ENCODE measurements at places on chromosomes 6 and 20.

DNA sequence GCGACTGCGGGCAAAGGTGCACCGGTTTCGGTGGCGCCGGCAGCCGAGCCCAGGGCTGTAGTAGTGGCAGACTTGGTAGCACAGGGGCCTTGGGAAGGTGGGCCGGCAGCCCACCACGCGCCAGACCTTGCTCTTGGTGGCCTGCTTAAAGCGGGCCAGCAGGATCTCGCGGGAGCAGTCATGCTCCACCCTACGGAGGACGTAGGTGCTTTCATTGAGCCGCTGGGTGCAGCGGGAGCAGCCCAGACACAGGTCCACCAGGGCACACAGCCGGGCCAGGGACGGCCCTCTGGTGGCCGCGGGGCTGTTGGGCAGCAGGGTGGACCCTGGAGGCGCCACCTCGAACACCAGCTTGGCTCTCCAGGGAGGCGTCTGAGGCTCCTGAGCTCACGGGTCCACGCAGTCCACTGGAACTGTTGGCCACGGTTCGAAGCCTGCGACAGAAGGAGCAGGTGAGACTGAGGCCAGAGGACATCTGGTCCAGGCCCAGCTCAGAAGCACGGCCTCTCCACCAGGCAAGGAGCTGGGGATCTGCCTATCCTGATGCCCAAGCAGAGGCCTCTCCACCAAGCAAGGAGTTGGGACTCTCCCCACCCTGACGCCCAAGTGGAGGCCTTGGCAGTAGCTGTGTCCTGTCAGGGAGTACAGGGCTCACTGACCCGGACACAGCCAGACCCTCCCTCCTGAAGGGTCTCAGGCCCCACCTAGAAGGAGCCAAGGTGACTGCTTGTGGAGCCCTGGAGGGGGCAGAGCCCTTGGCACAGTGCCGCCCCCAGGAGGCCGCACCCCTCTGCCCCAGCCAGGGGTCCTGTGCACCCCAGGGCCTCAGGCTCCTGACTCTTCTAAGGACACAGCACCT lies 1.0 kb downstream of the HELZ2 start:
- DNase-seq = no peak

DNA sequence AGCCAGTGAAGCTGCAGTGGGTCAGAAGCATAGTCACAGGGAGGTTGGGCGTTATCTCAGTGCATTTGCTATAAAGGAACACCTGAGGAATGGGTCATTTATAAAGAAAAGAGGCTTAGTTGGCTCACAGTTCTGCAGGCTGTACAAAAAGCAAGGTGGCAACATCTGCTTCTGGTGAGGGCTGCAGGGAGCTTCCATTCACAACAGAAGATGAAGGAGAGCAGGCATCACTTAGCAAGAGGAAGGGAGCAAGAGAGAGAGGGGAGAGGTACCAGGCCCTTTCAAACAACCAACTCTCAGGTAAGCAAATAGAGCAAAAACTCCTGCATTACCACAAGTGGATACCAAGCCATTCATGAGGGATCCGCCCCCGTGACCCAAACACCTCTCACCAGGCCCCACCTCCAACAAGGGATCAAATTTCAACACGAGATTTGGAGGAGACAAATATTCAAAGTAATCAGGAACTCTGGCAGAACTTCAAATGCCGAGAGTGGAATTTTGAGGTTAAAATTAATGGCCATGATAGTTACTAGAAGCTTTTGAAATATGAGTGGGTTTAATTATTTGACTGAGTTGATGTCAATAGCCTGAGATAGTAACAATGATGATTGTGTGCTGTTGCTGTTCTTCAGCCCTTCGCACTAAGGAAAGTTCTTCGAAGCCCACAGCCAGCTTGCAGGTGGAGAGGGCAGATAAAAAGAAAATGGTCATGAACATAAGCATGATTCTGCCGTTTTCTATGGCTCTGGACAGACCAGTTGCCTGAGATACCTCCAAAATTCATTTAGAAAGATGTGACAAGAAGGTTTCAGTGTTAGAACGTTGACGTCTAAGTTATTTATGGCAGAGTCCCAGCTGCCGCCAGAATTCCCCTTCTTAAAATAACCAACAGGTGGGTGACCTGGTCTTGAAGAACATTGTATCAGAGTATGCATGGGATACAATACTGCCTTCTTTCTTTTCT lies 55.3 kb upstream of the ADTRP start:
- DNase-seq = no peak

DNA sequence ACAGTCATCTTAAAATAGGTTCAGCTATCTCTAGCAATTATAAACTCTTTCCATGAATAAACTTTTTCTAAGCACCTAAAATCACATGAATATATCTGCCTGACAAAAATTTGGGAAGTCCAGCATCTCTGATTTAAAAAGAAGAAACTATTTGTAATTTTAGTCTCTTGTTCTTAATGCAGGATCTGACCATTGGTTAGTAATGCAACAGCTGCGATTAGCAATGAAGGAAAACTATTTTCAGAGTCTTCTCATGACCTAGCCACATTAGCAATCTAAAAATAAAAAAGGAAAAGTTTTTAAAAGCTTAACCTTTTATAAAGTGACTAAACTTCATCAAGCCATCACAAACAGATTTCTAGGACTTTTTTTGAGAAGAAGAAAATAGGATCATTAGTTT lies 97.5 kb downstream of the PTPRK start:
- no peak for DNase-seq

DNA sequence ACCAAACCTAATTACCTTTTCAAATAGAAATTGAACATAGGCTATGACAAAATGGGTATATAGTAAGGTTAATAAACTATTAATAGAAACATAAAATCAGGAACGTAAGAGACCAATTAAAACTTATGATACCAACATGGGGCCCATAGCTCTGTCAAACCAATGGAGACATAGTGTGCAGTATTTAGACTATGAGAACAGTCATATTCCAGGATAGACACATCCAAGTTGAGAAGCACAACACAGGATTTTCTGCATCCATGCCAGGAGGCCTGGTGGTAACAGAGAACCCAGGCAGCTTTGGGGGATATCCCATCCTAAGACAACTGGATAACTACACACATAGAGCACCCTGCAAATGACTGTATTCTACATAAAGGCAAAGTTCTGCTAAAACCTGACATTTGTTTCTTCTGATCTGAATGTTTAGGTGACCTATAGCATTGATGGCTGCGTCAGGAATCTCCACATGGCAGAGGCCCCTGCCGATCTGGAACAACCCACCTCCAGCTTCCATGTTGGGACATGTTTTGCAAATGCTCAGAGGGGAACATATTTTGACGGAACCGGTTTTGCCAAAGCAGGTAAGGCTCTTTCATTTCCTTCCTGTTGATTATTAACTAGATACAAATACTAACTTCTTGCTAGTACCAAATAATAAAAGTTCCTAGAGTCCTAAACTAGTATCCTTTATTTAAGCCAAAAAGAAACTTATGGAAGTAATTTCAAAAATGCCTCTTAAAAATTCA lies 202.7 kb downstream of the ARHGAP18 start:
- no peak for DNase-seq

DNA sequence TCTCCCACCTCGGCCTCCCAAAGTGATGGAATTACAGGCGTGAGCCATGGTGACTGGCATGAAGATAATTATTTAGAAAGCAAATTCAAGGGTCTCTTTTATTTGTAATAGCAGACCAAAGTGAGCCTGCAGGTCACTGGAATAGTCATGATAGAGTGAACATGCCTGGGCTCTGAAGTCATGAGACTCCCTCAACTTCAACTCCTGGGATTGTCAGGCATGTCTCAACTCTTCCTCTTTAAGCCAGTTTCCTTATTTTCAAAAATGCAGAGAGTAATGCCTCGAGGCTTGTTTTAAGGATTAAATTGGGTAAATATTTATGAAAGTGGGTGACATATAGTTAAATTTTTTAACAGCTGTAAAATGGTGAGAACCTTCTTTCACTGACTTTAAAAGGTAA lies 22.7 kb upstream of the HECA start:
- DNase-seq = no peak

- no peak for DNase-seq
These were observed 52.9 kb downstream of the STK4 start for GRCh38 chr20:45019027-45019761.

DNA sequence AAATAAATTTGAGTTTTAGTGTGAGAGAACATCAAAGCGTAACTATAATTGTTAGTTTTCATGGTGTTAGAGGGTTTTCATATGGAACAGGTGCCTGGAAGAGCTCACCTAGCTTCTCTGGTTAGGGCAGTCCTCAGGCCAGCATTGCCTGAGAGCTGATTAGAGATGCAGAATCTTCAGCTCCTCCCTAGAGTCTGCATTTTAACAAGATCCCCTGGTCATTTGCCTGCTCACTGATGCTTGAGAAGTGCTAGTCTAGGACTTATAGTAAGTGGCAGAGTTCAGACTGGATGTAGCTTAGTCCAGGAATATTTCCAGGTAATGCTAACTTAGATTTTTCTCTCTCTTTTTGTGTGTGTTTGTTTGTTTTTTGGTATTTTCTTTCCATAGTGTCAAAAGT lies 21.7 kb upstream of the SMIM26 start:
- DNase-seq = no peak

DNA sequence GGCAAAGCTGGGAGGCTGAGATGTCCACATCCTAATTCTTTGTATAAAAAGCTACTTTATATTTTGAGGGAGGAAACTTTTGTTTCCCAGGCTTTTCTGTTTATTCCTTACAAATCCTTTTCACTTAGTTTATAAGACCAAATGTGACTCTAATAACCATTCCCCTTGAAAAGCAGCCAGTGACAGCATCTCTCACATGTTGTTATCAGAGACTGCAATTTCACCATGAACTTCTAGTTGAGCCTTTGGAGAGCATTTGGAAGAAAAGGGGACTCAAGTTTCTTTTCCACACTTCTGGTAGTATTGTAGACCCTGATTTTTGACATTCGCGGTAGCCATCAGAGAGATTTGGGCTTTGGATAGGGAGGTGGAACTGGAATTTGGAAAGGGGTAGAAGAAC lies 215.8 kb downstream of the RNF144B start:
- DNase-seq = no peak

DNA sequence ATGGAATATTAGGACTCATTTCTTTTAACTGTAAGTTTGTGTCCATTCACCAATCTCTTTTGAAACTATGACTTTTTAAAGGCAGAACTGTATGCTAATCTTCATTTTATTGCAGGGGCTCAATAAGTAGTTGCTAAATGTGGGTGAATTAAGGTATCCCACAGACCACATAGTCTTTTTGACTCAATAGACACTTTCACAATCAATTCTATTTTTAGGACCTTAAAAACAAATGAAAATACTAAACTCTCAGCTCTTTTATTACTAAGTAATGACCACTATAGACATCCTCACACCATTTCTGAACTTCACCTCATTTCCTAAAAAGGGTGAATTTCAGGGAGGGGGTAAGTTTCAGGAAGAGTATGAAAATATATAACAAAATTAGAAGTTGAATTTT lies 106.8 kb upstream of the BEND6 start:
- no peak for DNase-seq

All from activated naive CD4-positive, alpha-beta T cell treated with anti-CD3 and anti-CD28 coated beads, Interleukin-2, amount 50 U/mL, for 72 hours (primary cell).